Left renal cortex interstitium (tissue), 4 donors: ENCODE measurements at places on chromosomes 5 and 9. TPM values are rescaled to one million over a fixed set of nuclear protein-coding genes. Genes with fewer than 3 reads are reported as not detected.

DNA sequence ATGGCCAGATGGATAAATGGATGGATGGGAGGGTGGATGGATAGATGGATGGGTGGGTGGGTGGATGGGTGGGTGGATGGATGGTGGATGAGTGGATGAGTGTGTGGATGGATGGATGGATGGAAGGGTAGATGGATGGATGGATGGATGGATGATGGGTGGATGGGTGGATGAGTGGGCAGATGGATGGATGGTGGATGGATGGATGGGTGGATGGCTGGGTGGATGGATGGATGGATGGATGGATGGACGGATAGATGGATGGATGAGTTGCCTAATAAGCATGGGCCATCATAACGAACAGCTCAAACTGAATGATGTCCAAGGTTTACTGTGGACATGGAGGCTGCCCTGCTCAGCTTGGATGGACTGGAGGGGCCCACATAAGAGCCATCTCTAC lies 89.8 kb upstream of the SMIM23 start:
- no peak for DNase-seq

DNA sequence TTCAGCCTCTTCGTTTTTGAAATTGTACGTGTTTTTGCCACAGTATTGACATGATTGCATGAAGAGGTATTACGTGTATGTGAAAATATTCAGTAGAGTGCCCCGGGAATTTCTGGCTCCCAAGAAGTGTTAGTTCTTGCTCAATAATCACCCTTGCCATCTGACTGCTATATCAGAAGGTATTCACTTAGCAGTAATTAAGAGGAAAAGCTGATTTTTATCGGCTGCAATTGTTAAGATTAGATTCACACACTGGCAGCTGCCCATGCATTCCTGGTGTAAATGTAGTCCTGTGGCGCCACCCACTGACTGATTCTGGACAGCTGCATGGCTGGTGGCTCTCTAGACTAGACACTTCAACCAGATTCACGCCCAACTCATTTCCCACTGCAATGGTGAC lies 440.1 kb upstream of the ADAMTS16 start:
- DNase-seq, result peak; percentile 37

DNA sequence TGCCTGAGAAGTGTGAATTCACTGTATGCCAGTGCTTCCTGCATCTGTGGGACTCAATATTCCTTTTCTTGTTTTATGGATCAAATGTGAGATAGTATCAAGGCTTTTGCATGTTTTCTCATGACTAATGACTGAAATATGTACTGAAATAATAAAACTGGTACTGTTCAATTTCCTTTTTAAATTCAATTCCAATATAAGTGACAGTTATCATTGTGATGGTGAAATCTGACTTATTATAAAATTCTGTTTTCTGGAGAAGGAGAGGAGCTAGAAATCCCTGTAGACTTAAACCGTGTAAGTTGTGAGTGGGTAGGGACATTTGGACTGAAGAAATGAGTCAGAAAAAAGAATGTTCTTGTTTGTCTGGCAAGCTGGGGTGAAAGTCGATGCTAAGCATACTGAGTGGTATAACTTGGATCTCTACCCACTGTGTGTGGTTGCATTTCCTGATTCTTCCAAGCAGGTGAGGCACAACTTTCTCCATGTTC lies 245.2 kb downstream of the EFNA5 start:
- DNase-seq, result no peak

- DNase-seq, result no peak
Observed at GRCh38 chr5:45017568-45017967, 208.8 kb downstream of the MRPS30 start.

- no peak for DNase-seq
Observed at GRCh38 chr5:100872408-100873190, 30.5 kb downstream of the ST8SIA4 start.

DNA sequence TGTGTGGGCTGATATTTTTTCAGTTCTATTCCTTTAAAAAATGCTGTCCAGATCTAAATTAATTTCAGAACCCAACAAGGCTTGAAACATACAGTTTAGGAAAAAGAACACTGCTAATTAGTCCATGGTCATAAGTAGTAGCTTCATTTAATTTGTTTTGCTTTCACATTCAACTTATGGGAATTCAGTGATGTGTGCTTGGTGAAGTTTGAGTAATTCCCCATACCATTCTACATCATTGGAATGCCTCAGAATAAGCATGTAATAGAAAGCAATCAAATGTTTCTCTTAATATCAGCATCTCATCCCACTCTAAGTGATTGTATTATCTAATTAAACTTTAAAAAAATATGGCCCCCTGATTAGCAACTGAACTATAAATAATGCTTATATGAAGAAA lies 2.7 kb downstream of the CNTLN start:
- no peak for DNase-seq

GRCh38 chr5:151017897-151018296 lies 2.5 kb upstream of the GPX3 start:
- DNase-seq, result no peak

- DNase-seq, result no peak
Observed at GRCh38 chr5:149776361-149777305, 46.5 kb downstream of the PPARGC1B start.

DRD1 gene
- polyA plus RNA-seq, result 0.03 TPM

ADAMTS16 gene
- 68.6 TPM for polyA plus RNA-seq

DNA sequence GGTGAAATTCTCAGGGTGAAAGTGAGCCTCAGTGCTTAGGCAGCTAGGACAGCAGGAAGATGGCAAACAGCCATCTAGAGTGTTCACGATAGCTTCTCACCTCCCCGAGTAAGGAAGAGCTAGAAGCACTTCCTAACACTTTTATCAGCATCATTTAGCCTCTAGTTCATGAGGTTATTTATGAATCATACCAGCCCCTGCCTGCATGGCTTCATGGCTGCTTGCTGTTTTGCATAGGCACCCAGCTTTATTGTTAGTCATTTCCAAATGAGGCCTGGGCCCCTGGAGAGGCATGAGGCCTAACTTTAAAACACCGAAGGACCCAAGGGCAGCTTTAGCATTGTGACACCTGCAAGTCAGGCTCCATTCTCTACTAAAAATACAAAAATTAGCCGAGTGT lies 134.9 kb upstream of the PANK3 start:
- no peak for DNase-seq

DNA sequence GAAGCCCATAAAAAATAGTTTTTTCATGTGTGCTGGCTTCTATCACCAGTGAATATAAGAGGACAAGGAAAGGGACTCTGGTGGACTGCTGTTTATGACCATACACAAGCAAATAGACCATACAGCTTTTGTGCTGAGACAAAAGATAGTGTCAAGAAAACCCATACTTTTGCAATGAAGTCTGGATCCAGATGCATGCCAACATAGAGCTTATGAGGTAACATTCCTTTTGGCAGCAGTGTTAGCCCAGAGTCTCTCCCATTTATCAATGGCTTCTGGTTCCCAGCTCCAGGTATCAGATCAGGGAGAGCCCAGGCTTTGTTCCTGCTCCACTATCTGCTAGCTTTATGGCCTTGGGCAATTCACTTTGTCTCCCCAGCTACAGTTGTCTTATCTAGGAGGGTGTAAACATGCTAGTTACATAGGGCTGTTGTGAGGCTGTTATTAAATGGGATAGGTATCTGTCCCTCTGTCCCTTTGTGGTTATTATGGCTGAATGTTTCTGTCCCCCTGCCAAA lies 55.6 kb downstream of the CCDC192 start:
- no peak for DNase-seq

GRCh38 chr5:140553657-140554056 lies 3.6 kb downstream of the SRA1 start:
- no peak for DNase-seq

GRCh38 chr5:56059854-56060253 lies 65.1 kb upstream of the IL6ST start:
- no peak for DNase-seq

CER1 gene
- 0.24 TPM for polyA plus RNA-seq

SCGB3A1 gene
- 0.56 TPM for polyA plus RNA-seq

DNA sequence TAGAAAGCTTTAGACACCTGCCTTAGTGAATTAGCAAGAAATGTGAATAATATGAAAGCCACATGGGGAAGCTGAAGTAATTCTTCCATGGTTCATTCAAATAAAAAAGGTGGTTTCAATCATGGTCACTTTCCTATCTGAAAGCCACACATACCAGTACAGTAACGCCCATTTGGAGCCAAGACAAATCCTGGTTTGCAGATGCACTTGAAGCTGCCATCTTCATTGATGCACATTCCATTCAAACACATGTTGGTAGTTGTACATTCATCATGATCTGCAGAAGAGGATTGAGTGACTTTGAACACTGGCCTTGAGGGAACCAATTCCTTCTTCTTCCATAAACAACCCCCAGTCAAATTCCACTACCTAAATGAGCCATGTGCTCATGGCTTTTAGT lies 161.5 kb downstream of the FBN2 start:
- DNase-seq, result no peak

GRCh38 chr9:72363908-72364678 lies 915 bp downstream of the ZFAND5 start:
- DNase-seq, result peak; percentile 66
